HCT116 (cell line): ENCODE measurements at places on chromosomes 16 and 17.

DNA sequence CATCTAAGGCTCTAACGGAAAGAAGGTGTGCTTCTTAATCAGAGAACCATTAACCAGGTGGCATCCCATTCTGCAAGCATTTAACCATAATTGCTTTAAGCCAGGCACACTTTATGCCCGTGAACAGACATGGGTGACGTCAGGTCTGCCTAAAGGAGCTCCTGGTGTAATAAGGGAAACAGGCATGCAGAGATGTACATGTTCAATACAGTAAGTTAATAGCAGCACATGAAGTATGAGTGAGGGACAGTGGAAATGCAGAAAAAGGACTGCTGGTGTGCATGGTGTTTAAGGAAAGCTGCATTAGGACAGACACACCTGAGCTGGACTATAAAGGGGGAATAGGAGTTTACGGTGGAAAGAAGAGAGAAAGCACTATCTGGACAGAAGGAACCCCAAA is 18.6 kb downstream of the DYNLRB2 start:
- DNase-seq: no peak

GRCh38 chr17:32491371-32492263 is 4.8 kb downstream of the CDK5R1 start:
- no peak for DNase-seq

DNA sequence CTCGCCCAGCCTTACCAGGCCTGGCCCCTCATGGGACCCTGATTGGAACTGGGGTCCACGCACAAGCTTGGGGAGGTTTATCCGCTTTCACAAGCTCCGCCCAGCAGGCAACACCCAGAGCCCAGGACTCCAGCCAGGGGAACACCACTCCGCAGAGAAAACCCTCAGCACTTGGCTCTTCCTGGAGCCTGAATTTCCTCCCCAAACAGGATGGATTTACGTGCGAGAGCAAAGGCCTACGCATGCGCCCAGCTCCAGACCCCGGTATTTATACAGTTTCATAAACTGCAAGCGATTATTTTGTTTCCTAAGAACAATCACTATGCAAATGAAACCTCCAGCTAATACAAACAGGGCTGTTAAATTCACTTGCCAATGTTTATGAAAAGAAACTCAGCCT is 22.8 kb downstream of the ZNF423 start:
- DNase-seq: no peak

- DNase-seq: no peak
These were observed 1.2 kb downstream of the HAS3 start for GRCh38 chr16:69106491-69107315.

DNA sequence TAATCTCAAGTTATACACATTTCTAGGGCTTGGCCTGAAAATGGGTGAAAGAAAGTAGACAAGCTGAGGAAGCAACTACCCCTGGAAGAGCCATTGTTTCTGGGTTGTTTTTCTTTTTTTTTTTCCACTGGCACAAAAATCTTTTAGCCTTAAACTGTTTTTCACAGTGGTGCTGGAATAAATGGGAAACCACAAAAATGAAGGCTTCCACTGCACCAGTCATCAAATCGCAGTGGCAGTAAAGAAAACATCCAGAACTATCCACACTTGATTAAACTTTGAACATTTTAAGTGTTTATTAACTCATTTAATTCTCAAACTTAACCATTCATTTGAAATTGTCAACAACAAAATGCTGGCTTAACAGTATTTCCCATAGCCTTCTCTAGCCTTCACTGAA is 14.3 kb downstream of the CMTM4 start:
- no peak for DNase-seq

GRCh38 chr16:75065521-75066149 is 50.9 kb downstream of the LDHD start:
- no peak for DNase-seq

GRCh38 chr16:65312795-65313194 is 190.9 kb upstream of the CDH11 start:
- no peak for DNase-seq
